OCI-LY7 (cell line): ENCODE measurements at places on chromosomes 5 and 9. TPM values are rescaled to one million over a fixed set of nuclear protein-coding genes. Genes with fewer than 3 reads are reported as not detected.

Gene PHF24
- not detected in 2 replicates for total RNA-seq

Gene LCN15
- not detected in 2 replicates for total RNA-seq

Gene HMCN2
- total RNA-seq = not detected in 2 replicates

Gene EHMT1
- 291 and 295 TPM in 2 replicates for total RNA-seq

Gene HSD17B3
- total RNA-seq = not detected in 2 replicates

Gene GRIA1
- total RNA-seq = not detected in 2 replicates

Gene CEL
- 1.4 and 1.8 TPM in 2 replicates for total RNA-seq

Gene PRUNE2
- 0.44 TPM in 1 of 2 replicates, not detected in the other for total RNA-seq

Gene RANBP3L
- not detected in 2 replicates for total RNA-seq

Gene PCDH12
- not detected in 2 replicates for total RNA-seq

Gene PCDHB2
- not detected in 2 replicates for total RNA-seq

Gene HAVCR1
- not detected in 2 replicates for total RNA-seq

Gene CDH9
- total RNA-seq = not detected in 2 replicates
